ENCODE measurements at places on chromosomes 7 and 10.
A peak's percentile ranks its signal among the peaks of the same experiment; 100 is the strongest.

DNA sequence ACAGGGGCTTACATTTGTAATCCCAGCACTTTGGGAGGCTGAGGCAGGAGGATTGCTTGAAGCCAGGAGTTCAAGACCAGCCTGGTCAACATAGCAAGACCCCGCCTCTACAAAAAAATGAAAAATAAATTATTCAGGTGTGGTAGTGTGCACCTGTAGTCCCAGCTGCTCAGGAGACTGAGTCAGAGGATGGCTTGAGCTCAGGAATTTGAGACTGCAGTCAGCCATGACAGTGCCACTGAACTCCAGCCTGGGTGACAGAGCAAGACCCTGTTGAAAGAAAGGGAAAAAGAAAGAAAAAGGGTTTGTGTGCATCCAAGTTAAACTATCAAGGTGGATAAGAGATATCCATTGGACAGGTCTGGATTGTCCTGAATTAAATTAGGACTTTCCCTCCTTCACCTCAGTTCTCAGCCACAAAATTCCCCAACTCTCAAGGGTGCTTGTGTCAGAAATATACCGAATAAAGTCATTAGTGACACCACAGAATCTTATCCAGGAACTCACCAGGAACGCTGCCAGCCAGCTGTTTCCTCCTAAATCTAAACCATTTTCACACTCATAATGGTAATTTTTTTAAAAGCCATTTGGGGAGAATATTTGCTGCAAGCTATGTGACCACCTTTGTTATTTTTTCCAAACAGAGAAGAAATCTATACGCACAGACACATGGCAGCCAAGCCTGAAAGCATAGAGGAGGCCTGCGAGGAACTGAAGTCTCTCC lies 12.0 kb downstream of the AFAP1L2 start:
- no peak for DNase-seq

DNA sequence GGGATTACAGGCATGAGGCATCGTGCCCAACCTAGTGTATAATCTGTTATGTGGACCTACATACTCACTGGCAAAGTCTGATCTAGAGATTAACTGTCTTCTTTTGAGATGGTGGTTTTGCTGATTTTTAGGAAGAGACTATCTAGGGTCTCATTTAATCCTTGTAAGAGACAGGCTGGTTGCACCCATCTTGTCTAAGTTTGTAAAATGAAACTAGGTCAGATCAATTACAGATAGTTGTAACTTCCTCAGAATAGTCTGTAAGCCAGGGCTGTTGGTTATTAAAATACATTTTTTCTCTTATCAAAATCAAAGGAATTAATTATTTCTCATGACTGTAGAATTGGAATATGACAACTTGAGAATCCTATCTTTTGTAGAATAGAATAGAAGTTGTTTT lies 64.6 kb upstream of the RPA3 start:
- DNase-seq: no peak

DNA sequence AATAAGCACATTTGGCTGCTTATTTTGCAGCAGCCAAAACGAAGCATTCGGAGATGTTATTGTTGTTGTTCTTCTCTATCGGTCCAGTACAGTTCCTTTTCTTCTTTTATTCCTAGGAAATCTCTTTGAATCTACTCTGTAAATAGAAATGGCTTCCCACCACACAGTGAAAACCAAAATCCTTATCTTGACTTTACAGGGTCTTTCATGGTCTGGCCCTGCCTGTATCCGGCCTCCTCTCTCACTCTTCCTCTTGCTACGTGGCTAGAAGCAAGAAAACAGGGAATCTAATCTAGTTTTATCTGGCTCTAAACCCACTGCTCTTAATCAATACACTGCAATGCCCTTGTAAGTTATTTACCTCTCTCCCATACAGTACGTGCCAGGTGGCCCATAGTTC lies 926.0 kb upstream of the C7orf33 start:
- DNase-seq: no peak

DNA sequence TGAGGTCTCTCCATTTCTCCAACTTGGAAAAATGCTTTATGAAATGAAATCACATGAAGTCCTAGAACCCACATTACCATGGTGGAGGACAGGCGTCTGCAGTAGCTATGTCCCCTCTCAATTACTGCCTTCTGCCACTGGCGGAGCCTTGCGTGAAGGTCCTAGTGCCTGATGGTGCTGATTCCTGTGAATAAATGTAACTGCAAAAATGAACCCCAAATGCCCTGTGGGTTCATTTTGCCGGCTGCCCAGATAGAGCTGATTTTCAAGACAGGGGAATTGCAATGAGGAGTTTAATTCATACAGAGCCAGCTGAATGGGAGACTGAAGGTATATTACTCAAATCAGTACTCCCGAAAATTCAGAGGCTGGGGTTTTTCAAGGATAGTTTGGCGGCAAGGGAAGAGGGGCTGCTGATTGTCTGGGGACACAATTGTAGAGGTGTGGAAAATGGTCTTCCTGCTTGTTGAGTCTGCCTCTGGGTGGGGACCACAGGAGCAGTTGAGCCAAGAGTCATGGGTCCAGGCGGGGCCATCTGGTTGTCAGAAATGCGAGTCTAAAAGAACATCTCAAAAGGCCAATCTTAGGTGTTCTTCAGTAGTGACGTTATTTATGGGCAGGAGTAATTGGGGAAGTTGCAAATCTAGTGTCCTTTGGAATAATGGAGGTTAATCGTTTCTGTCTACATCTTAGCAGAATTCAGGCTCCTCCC lies 13.5 kb downstream of the PRF1 start:
- DNase-seq: no peak

GRCh38 chr10:58886406-58886805 lies 290.0 kb upstream of the PHYHIPL start:
- DNase-seq: no peak

DNA sequence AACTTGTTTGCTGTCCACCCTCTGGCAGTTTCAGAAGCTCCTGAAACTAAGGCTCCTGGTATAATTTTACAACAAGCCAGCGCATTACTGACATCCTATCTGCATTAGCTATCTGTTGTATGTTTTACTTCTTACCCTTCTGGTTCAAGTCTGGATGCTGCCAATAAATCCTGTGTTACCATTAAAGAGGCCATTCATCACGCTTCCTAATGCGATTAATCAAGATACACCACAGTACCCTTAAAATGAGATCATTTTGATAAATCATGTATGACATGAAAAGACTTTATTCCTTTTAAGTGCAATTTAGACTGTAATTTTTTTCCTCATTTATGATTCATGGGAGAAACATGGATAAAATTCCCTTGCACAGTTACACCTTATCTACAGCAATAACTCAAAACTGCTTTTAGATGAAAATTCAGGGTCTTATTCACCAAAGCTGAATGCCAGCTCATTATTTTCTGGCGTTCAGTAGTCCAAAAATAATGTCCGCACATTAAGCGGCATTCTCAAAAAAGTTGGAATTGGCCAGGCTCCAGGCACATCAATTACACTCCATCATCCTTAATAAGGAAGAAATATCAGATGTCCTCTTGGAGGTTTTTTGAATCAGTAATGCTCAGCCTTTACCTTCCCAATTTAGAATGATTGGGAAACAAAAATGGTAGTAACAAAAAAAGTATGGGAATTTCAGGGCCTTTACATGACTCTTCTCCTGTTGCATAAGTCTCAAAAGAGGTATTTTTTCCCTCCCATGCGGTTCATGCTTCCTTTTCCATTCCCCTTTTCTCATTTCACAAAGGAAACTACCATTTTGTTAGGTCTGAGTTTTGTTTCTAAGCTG lies 878.5 kb downstream of the LRMDA start:
- DNase-seq: no peak

- DNase-seq: no peak
Measured at GRCh38 chr10:35451151-35452016, 115.1 kb downstream of the CCNY start.

GRCh38 chr10:103610083-103610472 lies 116.6 kb downstream of the NEURL1 start:
- DNase-seq: no peak

- DNase-seq: no peak
Measured at GRCh38 chr7:116148108-116148507, 62.2 kb upstream of the TES start.

- peak; percentile 71 for DNase-seq
Measured at GRCh38 chr10:61896854-61897661, 4.4 kb upstream of the ARID5B start.

- DNase-seq: no peak
Measured at GRCh38 chr7:114343949-114344708, 70.5 kb upstream of the FOXP2 start.
